ENCODE measurements at places on chromosomes 6 and 20. TPM values are rescaled to one million over a fixed set of nuclear protein-coding genes. Genes with fewer than 3 reads are reported as not detected.

The CRYBG1 gene
- total RNA-seq: 67.9 TPM

The PTK6 gene
- total RNA-seq: not detected

The TPBG gene
- total RNA-seq: 6.5 TPM

The IL17A gene
- not detected for total RNA-seq

The LY86 gene
- not detected for total RNA-seq

The HLA-DMB gene
- total RNA-seq: 2.3 TPM

The SCUBE3 gene
- 0.30 TPM for total RNA-seq

The TTBK1 gene
- 0.15 TPM for total RNA-seq

The CLDN20 gene
- total RNA-seq: not detected

The WASF1 gene
- 12.3 TPM for total RNA-seq

The TGM2 gene
- 325 TPM for total RNA-seq

The AVP gene
- not detected for total RNA-seq

The MLN gene
- not detected for total RNA-seq

The NUS1 gene
- 21.8 TPM for total RNA-seq

The HTR1B gene
- total RNA-seq: 17.9 TPM

The EDN1 gene
- 229 TPM for total RNA-seq

The LY6G6D gene
- total RNA-seq: not detected

The PPP1R3G gene
- total RNA-seq: 0.32 TPM

The UBE2C gene
- 21.4 TPM for total RNA-seq

The CPXM1 gene
- 0.32 TPM for total RNA-seq

The CGA gene
- not detected for total RNA-seq

The SPATA25 gene
- total RNA-seq: 0.97 TPM

The TRIM40 gene
- total RNA-seq: not detected

The NRN1 gene
- 20.8 TPM for total RNA-seq

The CFAP61 gene
- not detected for total RNA-seq

The NKAPL gene
- total RNA-seq: 0.30 TPM

The BPIFB4 gene
- not detected for total RNA-seq

The ABHD16B gene
- not detected for total RNA-seq

The PLA2G7 gene
- not detected for total RNA-seq

The DLL1 gene
- 1.7 TPM for total RNA-seq

The CSNK2B gene
- 84.3 TPM for total RNA-seq

The MUC21 gene
- total RNA-seq: not detected

The SPTLC3 gene
- under 0.01 TPM for total RNA-seq

The PTCRA gene
- total RNA-seq: not detected

The COL11A2 gene
- 0.15 TPM for total RNA-seq

The PIGT gene
- total RNA-seq: 12.8 TPM

The ESF1 gene
- total RNA-seq: 18.8 TPM

The COL10A1 gene
- not detected for total RNA-seq

The BMP5 gene
- total RNA-seq: not detected

The GGTLC1 gene
- total RNA-seq: not detected

The FOXA2 gene
- not detected for total RNA-seq

The DDX43 gene
- total RNA-seq: 0.65 TPM

The ELOVL5 gene
- 78.6 TPM for total RNA-seq

The THBS2 gene
- 3.6 TPM for total RNA-seq

The RPP40 gene
- 20.2 TPM for total RNA-seq

The XKR7 gene
- total RNA-seq: not detected

The OPN5 gene
- total RNA-seq: not detected

The CTAGE9 gene
- not detected for total RNA-seq

The ZNF311 gene
- 0.30 TPM for total RNA-seq

The LHFPL5 gene
- total RNA-seq: not detected

The RBPJL gene
- not detected for total RNA-seq

The TNFAIP3 gene
- 0.97 TPM for total RNA-seq

The BPIFA1 gene
- not detected for total RNA-seq

The HLA-DMA gene
- total RNA-seq: 2.1 TPM

The CD109 gene
- 35.1 TPM for total RNA-seq

The HSPA1L gene
- 0.76 TPM for total RNA-seq
